NCI-H1092 treated with DMSO at 0.1 percent for 48 hours (cell line): ENCODE measurements at places on chromosomes 6 and 20.
A peak's percentile ranks its signal among the peaks of the same experiment; 100 is the strongest.

GRCh38 chr20:878511-879307, 37.4 kb downstream of the ANGPT4 start:
- no peak for DNase-seq

- no peak for DNase-seq
Measured at GRCh38 chr6:108804956-108805355, 43.3 kb upstream of the ARMC2 start.

DNA sequence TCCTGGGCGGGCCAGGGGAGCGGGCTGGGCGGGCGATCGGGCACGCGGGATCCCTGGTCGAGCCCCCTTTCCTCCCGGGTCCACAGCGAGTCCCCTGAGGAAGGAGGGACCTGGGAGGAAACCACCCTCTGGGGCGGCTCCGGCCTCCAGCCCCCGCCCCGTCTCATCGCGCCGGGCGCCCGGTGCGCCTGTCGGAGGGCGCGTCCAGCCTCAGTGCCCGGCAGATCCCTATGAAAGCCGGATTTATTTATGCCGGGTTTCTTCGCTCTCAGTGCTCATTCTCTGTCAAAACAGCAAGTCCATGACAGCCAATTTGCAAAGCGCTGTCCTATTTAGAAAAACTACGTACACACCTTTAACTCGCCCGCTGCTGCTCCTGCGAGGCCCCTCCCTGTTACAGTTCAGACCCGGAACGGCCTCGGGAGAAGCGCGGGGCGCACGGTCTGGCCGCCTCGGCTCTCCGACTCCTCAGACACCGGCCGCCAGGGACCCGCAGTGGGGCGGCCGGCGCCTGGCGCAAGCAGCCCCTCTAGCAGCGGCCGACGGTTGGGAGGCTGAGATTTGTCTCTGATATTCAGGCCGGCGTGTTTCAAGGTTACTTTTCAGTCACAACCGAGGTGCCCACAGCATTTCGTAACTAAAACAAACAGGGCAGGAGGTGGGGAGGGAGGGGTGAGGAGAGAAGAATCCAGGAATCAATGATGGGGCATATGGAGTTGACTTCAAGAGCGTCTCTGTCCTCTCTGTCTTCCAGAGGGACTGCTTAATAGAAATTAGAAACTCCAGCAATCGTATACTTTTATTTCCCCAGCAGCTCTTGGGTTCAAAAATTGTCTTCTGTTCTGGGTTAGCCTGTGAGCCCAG, 782 bp upstream of the FOXA2 start:
- no peak for DNase-seq

DNA sequence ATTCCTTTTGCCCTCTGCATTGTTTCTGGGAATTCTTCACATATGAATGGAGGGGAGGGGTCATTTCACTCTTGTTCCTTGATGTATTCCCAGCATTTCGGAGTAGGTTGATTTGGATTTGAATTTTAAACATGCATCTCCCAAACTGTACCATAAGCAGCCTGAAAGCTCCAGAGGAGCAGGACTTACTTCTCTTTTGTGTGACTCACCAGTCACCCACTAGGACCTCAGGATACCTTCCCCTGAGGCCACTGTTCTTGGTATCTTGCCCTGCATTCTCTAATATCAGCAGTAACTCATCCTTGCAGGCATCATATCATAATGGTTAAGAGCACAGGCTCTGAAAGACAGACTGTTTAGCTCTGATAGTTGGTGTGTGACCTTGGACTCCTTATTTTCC, 703 bp downstream of the MRPL2 start:
- no peak for DNase-seq

- no peak for DNase-seq
Measured at GRCh38 chr20:35618263-35619131, 2.9 kb downstream of the SPAG4 start.

GRCh38 chr6:15763837-15764236, 101.0 kb upstream of the DTNBP1 start:
- DNase-seq: no peak

DNA sequence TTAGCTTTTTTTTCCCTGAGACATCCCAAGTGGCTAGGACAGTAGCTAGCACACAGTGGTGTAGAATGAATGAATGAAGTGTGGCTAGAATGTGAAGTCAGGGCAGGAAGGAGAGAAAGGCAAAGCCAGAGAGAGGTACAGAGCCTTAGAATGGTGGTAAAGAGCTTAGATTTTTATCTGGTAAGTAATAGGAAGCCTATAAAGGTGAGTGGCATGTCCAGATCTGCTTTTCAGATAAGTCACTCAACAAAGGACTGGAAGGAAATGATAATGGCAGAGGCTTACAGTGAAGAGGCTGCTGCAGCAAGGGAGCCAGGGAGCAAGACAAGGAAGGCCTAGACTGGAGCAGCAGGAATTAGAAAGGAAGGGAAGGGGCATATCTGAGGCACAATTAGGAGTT, 96.0 kb upstream of the PRDM1 start:
- DNase-seq: no peak

DNA sequence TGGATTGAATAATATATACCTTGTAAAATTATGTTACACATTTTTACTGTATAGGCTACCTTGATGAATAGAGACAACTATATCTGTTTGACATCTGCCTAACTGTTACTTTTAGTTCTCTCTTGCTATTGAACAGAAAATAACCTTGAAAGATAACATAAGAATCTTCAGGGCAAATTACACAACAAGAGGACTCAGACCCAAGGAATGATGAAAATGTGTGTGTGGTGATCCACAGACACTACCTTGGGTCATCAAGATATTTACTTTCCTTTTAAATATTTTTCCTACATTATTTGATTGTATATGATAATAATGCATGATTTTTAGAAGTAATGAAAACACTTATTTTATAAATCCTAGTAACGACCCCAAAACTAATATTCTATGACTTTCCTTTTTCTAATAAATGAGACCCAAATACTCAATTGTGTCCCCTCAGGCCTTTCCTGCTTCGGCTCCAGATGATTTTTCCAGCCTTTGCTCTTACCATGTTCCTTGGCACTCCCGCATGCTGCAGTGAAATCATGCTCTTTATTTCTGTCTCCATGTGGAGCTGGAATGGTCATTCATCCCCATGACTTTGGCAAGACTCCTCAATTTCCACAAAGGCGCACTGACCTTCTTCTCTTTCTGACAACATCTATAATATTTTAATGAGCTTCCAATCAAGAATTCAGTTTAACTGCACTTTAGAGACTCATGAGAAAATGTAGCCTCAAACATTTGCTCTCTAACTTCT, 187.6 kb downstream of the EPM2A start:
- no peak for DNase-seq

- no peak for DNase-seq
Measured at GRCh38 chr6:15472621-15473020, 190.2 kb downstream of the DTNBP1 start.

GRCh38 chr6:85594197-85594930, 706 bp upstream of the SNX14 start:
- peak; percentile 43 for DNase-seq

GRCh38 chr20:41306061-41306727, 11.3 kb downstream of the ZHX3 start:
- no peak for DNase-seq

DNA sequence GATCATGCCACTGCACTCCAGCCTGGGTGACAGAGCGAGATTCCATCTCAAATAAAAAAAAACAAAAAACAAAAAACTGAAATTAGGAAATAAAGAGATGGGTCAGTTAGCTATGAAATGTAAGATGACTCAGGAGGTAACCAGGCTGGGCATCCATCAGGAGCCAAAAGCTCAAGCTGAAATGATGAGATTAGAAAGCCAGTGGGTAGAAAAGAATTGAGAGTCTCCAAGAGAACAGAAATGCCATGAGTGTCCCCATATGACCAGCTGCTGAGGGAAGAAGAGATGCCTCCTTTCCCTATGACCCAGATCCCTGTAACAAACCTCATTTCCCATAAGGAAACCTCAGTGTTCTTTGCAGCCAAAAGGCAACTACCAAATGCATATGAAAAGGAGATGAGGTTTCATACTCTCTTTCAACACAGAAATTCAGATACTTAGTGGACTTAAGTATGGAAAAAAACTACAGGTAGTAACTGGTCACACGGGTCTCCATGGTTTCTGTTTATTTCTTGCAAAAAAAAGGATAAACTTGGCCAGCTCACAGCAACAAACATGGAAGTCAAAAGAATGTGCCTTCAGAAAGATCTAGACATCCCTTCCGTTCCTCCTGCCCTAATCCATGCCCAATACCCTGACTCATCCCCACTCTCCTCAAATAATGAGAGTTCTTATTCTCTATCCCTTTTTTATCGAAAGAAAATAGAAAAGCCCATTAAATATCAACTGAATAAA, 8.1 kb downstream of the ARHGAP18 start:
- DNase-seq: no peak

DNA sequence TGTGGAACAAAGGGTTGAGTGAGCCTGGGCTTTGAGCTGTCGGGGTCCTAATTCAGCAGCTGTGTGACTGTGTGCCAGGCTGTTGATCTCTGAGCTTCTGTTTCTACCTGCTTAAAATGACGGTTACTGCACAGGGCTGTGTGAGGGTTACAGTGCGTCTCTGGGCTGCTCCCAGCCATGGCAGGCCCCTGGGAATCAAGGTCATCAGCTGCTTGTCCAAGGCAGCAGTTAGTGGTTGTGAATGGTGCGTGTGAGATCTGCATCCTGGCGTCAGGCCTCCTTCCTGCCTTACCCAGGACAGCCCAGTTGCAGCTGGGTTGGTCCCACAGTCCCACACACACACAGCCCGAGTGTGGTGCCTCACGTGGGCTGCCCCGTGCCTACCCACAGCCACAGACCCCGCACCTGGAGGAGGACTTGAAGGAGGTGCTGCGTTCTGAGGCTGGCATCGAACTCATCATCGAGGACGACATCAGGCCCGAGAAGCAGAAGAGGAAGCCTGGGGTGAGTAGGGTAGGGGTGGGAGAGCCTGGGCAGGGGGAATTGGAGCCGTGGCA, 15.6 kb downstream of the GTSF1L start:
- DNase-seq: no peak

DNA sequence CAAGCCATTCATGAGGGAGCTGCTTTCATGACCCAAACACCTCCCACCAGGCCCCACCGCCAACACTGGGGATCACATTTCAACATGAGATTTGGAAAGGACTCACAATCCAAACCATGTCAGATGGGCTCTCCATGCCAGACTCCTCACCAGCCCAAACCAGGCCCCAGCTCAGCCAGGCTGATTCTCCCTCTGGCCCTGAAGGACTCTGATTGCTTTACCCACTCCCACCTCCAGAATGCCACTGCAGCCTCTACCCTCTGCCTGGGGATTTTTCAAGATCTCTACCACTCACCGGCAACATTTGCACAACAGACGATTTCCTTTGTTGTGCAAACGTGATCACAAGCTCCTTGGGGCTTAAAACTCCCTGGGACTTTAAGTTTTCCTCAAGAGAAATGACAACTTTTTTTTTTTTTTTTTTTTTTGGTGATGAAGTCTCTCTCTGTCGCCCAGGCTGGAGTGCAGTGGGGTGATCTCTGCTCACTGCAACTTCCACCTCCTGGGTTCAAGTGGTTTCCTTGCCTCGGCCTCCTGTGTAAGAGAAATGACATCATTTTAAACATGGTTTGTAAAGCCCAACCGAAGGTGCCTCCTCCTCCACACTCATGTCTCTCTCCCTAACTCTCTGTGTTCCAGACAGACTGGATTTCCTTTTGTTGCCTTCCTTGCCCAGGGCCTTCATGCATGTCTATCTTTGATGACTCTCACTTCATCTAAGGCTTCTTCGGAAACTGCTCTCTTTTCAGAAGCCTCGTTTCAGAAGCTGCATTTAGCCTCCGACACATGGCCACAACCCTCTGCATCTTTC, 147.0 kb downstream of the CDH26 start:
- DNase-seq: no peak

DNA sequence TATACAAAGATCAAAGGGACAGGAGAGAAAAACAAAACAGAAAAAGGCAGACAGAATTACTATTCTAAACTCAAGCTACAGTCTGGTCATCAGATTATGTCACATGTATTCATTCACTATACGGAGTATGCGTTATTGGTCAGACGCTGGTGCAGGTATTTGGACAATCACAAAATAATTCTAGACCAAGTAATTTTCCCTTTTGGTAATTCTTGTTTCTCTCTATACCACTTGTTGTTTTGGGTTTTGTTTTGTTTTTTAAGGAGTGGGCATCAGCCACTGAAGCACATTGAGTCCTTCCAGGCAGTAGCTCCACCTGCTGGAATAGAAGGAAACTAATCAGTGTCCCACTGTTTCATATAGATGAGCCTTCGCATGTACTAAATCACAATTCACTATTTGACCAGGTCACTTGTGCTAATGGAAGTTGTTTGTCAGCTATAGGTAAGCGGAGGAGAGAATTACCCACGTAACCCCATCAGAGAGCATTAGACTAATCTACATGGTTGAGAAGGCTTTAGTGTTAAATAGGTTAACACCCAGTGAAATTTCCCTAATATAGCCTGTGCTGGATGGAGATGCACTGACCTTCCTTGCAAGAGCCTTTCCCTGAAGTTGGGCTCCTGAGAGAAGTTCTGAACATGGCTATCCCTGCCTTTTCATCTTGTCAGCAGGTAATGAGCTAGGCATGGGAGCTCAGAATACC, 77.9 kb downstream of the TNFAIP3 start:
- no peak for DNase-seq
